ENCODE measurements at places on chromosomes 11 and 22. TPM values are rescaled to one million over a fixed set of nuclear protein-coding genes. Genes with fewer than 3 reads are reported as not detected.

Gene PRR33
- total RNA-seq, result 0.20 TPM

Gene FREY1
- 0.80 TPM for total RNA-seq

GRCh38 chr22:20550851-20551744, 43.7 kb downstream of the MED15 start:
- peaks cover 44% of the 10 kb centered on the region for H3K36me3 ChIP-seq
- no peaks in the 10 kb centered on the region for H3K27me3 ChIP-seq
- H3K4me1 ChIP-seq, result peaks cover 79% of the 10 kb centered on the region
- peak overlapping the region; percentile 99 for H3K27ac ChIP-seq
- peak; percentile 72 for DNase-seq
- peak overlapping the region; percentile 81 for H3K4me3 ChIP-seq

Gene PHOX2A
- total RNA-seq, result not detected

GRCh38 chr22:37782340-37783168, 25.2 kb upstream of the GCAT start:
- H3K4me3 ChIP-seq, result no peak overlapping the region
- no peak for DNase-seq
- H3K36me3 ChIP-seq, result no peaks in the 10 kb centered on the region
- H3K4me1 ChIP-seq, result no peaks in the 10 kb centered on the region

Gene GGT5
- total RNA-seq, result not detected

DNA sequence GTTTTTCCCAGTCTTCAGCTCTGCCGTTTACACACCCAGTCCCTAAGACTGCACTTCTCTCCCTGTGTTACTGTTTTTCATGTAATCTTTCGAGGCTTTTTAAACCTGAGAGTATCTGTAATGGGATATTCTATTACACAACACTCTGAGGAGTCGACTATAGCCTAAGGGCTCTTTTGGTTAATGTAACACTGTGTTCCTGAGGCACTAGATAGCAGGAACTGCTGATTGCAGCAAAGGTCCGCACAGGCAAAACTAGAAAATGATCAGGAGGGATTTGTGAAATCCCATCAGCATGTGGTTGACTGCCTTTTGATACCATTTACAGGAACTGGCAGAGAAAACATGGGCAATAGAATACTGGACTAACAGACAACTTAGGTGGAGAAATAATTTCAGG, 512.3 kb upstream of the RAG2 start:
- no peak overlapping the region for H3K27ac ChIP-seq
- H3K27me3 ChIP-seq, result no peaks in the 10 kb centered on the region
- H3K4me3 ChIP-seq, result no peak overlapping the region
- H3K4me1 ChIP-seq, result no peaks in the 10 kb centered on the region
- no peak for DNase-seq

DNA sequence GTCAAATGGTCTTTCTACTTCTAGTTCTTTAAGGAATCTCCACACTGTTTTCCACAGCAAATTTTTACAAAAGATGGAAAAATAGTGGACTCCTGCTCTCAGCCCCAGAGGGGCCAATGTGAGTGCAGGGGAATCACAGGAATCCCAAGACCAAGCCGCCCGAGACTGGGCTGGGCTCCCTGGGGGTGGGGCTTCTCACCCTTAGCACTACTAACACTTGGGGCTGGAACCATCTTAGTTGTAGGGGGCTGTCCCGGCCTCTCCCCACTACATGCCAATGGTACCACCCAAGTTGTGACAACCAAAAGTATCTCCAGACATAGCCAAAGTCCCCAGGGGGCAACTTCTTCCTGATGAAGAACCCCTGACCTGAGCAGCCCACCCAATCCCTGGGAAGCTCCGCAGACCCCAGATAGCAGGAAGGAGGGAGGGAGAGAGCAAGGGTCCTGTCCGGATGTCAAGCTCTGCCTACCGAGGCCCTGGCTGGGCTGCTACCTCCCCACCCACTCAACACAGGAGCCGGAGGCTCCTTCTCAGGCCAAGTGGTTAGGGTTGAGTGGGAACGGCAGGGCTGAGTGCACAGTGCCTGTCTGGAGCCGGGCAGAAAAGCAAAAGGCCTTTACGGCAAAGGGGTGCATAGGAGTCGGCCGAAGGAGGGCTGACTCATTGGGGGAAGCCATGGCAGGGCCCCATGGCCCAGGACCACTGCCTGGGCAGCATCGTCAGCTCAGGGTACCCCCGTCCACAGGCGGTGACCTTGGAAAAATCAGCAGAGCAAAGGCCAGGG, 122.5 kb upstream of the FGF3 start:
- no peak for DNase-seq
- H3K4me1 ChIP-seq, result no peaks in the 10 kb centered on the region
- H3K4me3 ChIP-seq, result no peak overlapping the region
- peaks cover 16% of the 10 kb centered on the region for H3K27me3 ChIP-seq
- no peak overlapping the region for H3K27ac ChIP-seq

Gene OR5A1
- total RNA-seq, result not detected

Gene MS4A6A
- not detected for total RNA-seq

Gene OR10A3
- not detected for total RNA-seq

Gene KCTD14
- 0.12 TPM for total RNA-seq

GRCh38 chr22:49460091-49460490, 367.6 kb downstream of the BRD1 start:
- no peaks in the 10 kb centered on the region for H3K4me1 ChIP-seq
- no peak overlapping the region for H3K4me3 ChIP-seq
- DNase-seq, result no peak
- H3K27me3 ChIP-seq, result no peaks in the 10 kb centered on the region
- no peak overlapping the region for H3K27ac ChIP-seq

DNA sequence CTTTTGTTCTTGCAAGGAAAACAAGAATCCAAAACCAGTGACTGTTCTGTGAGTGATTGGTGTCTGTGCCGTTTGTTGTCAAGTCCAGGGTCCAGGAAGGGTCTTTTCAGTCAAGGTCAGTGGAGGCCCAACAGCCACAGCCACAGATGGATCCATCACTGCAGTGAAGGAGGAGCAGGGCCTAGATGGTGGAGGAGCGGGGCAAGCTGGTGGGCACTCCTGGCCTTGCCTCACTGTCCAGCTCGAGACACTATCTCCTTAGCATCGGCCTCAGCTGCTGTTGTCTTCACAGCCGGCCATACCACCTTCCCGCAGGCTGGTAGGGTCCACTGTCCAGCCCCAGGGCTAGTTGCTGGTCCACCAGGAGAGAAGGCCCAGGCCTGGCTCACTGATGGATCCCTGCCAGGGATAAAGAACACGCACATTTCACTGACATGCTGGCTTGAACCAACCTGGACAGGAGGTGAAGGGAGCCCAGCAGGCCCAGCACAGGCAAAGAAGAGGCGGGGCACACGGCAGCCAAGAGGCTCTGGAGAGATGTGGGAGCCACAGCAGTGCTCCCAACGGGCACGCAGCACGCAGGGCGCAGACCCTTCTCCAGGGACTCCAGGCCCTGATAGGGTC, 15.2 kb downstream of the POLR3H start:
- H3K27me3 ChIP-seq, result no peaks in the 10 kb centered on the region
- peaks cover 13% of the 10 kb centered on the region for H3K36me3 ChIP-seq
- peak overlapping the region; percentile 21 for H3K27ac ChIP-seq
- H3K4me3 ChIP-seq, result no peak overlapping the region
- DNase-seq, result no peak

Gene TEX54
- not detected for total RNA-seq

Gene SLC22A9
- total RNA-seq, result not detected

- no peaks in the 10 kb centered on the region for H3K36me3 ChIP-seq
- no peak overlapping the region for H3K4me3 ChIP-seq
- no peaks in the 10 kb centered on the region for H3K4me1 ChIP-seq
- no peak overlapping the region for H3K27ac ChIP-seq
- no peak for DNase-seq
- peaks cover 15% of the 10 kb centered on the region for H3K27me3 ChIP-seq
Observed at GRCh38 chr11:5117588-5117987, 20.6 kb downstream of the OR52A5 start.

GRCh38 chr11:125167292-125167953, 2.9 kb downstream of the PKNOX2 start:
- no peaks in the 10 kb centered on the region for H3K36me3 ChIP-seq
- peaks cover 16% of the 10 kb centered on the region for H3K4me1 ChIP-seq
- no peak overlapping the region for H3K27ac ChIP-seq
- H3K4me3 ChIP-seq, result no peak overlapping the region
- peaks cover 90% of the 10 kb centered on the region for H3K27me3 ChIP-seq
- no peak for DNase-seq

DNA sequence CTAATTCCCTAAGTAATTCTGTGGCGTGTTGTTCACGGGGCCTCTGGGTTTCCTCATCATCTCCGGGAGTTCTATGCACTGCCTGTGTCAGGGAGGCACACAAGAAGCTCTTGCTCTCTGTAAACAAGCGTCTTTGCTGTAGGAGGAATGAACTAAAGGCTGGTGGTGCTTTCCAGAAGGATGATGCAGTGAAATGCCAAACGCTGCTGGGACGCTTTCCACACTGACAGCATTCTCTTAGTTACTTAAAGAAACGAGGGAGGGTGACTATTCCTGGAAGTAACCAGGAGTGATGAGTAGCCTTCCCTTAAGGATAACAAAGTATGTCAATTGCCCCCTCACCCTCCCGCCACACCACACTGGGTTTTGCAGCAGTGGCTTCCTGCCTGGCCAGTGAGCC, 38.5 kb upstream of the NUP50 start:
- no peaks in the 10 kb centered on the region for H3K36me3 ChIP-seq
- H3K27me3 ChIP-seq, result no peaks in the 10 kb centered on the region
- H3K27ac ChIP-seq, result no peak overlapping the region
- H3K4me1 ChIP-seq, result peaks cover 10% of the 10 kb centered on the region
- no peak for DNase-seq
- H3K4me3 ChIP-seq, result no peak overlapping the region

DNA sequence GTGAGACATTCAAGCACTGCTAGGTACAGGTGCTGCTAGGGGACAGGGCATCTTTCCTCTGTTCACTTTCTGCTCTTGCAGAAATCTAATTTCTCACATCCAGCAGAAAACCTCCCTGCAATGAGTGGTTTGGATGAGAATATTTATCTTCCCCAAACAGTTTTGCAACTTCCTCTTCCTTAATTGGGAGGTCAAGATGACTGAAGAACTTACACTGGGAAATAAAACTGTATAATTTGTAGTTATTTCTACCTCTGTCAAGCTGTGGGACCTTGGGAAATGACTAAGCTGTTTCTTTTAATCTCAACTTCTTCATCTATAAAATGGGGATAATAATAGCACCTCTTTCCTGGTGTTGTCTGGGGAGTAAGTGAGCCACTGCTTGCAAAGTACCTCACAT, 69.8 kb downstream of the PRR5L start:
- H3K27ac ChIP-seq, result no peak overlapping the region
- peaks cover 10% of the 10 kb centered on the region for H3K4me1 ChIP-seq
- H3K4me3 ChIP-seq, result no peak overlapping the region
- no peak for DNase-seq

GRCh38 chr11:46916286-46917108, 1.9 kb downstream of the LRP4 start:
- peak overlapping the region; percentile 74 for H3K4me3 ChIP-seq
- peak; percentile 27 for DNase-seq
- peaks cover 76% of the 10 kb centered on the region for H3K27me3 ChIP-seq
- no peak overlapping the region for H3K27ac ChIP-seq

DNA sequence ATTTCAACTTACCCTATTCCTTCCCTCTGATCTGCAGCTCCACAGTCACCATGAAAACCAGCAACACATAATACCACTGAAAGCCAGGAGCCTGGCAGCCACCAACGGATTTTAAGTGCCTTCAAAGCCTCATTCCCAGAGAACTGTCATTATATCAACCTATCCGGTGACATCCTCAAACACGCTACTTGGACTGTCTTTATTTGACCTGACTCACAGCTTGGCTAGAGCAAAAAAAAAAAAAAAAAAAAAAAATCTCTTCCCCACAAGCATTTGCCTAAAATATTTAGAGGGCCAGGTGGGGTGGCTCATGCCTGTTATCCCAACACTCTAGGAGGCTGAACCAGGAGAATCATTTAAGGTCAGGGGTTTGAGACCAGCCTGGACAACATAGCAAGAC, 32.4 kb upstream of the ARHGAP32 start:
- no peaks in the 10 kb centered on the region for H3K4me1 ChIP-seq
- peaks cover 11% of the 10 kb centered on the region for H3K36me3 ChIP-seq
- H3K4me3 ChIP-seq, result no peak overlapping the region

Gene TMEM86A
- total RNA-seq, result 0.25 TPM

Gene C11orf87
- total RNA-seq, result not detected

DNA sequence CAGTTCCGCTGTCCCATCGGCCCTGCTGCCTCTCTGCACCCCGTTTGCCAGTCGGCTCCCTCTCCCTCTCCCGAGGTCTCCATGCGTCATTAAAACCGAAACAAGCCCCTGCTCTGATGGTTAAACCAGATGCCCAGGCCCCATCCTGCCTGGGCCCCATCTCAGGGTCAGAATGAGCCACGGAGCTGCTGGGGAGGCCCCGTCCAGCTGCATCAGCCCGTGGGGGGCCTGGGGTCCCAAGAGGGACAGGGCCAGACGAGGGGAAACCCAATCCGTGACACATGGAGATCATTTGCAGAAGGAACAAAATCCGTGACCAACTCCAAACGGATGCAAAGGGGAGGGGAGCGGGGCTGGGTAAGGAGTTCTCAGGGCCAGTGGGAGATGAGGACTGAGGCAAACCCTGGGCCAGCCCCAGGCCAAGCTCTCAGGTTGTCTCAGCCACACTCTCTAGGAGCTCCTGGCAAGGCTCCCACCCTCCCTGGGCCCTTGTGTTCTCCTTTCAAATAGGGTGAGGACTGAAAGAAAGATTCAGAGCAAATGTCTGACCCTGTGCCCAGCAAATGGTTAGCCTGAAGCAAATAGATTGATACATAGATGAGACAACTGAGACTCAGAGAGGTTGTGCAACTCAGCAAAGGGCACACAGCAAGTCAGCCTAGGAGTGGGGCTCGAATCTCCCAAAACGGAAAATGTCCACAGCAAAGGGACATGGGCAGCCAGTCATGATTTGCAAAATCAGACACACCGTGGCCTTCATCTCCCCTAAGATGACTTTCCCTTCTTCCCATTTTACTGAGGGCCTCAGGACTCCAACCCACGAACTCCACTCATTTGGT, 162.1 kb downstream of the MN1 start:
- no peak for DNase-seq
- no peak overlapping the region for H3K27ac ChIP-seq
- no peak overlapping the region for H3K4me3 ChIP-seq
- no peaks in the 10 kb centered on the region for H3K36me3 ChIP-seq
- no peaks in the 10 kb centered on the region for H3K4me1 ChIP-seq
- no peaks in the 10 kb centered on the region for H3K27me3 ChIP-seq

DNA sequence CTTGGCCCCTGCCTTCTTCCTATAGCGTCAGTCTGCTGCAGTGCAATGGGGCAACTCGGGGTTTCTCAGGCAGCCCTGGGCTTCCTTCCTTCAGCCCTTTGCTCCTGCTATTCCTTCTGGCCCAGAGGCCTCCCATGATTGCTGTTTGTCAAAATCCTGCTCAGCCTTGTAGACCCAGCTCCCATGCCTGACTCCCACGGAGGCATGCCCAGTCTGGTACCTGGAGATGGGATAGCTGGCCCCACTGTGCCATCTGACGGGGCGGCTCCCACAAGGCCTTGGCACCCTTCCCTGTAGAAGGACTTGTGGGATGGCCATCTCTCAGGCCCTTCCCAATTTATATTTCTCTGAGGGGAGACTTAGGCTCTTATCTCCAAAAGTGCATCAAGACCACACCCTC, 590 bp upstream of the CD6 start:
- peaks cover 26% of the 10 kb centered on the region for H3K4me1 ChIP-seq
- peaks cover 38% of the 10 kb centered on the region for H3K36me3 ChIP-seq
- DNase-seq, result no peak
- peak overlapping the region; percentile 91 for H3K4me3 ChIP-seq
- H3K27me3 ChIP-seq, result peaks cover 4% of the 10 kb centered on the region

GRCh38 chr22:37571258-37571991, 8.5 kb downstream of the LGALS2 start:
- peaks cover 11% of the 10 kb centered on the region for H3K4me1 ChIP-seq
- H3K27me3 ChIP-seq, result no peaks in the 10 kb centered on the region

- peaks cover 12% of the 10 kb centered on the region for H3K36me3 ChIP-seq
- DNase-seq, result no peak
- no peak overlapping the region for H3K27ac ChIP-seq
- H3K4me3 ChIP-seq, result peak overlapping the region; percentile 100
Observed at GRCh38 chr11:119335655-119336543, 1.6 kb downstream of the RNF26 start.

Measured in activated naive CD8-positive, alpha-beta T cell treated with anti-CD3 and anti-CD28 coated beads for 36 hours (primary cell).